A172 (cell line): ENCODE measurements at places on chromosomes 16 and 17. TPM values are rescaled to one million over a fixed set of nuclear protein-coding genes. Genes with fewer than 3 reads are reported as not detected.
A peak's percentile ranks its signal among the peaks of the same experiment; 100 is the strongest.

DNA sequence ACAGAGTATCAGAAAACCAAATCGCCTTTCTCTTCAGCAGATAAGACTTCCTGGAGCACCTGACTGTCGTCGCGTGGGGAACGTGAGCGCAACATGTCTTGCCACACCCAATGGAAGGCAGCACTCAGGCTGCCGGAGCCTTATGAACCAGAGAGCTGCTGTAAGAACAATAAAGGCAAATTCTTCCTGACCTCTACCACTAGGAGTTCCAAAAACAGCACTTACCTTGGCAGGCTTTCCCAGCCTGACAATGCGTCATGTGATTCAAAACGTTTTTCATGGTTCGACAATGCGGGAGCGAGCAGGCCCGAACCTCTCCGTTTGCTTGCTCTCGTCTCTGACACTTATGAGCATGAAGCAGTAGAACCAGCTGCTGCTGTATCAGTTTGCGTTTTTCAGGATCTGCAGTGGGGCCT lies 75.8 kb upstream of the TRAP1 start:
- DNase-seq: no peak

DNA sequence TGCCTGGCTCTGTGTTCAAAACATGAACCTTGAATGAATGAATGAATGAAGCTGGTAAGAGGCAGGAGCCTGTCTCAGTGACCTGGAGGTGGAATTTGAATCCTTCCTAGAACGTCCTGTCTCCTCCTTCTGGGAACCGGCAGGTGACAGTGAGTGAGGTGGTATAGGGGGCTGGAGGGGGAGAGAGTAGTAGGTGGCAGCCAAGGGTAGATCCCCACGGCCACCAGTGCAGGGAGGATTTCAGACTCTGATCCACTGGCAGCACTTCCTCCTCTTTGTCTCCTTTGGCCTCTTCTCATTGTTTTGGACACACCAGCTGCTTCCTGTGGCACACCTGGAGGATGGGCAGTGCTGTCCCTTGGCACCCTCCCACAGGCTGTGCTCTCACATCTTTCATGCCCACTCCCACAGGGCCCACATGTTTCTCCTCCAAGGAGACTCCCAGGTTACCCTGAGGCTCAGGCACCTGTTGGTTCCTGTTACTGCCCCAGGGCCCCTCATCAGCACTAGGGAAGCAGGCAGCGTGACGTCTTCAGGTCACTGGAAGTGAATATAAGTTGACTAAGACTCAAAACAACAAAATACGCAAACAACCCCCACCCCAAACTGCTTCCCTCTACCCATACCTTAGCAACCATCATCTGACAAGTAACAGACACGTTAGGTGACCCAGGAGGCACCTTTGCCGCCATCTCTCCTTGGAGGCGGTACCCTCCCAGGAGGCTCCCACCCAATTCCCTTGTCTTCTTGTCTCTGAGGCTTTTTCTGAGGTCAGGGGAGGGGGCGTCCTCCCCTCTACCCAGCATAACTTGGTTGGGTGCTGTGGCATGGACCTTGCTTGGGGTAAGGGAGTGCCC lies 84.6 kb downstream of the N4BP1 start:
- DNase-seq: no peak

DNA sequence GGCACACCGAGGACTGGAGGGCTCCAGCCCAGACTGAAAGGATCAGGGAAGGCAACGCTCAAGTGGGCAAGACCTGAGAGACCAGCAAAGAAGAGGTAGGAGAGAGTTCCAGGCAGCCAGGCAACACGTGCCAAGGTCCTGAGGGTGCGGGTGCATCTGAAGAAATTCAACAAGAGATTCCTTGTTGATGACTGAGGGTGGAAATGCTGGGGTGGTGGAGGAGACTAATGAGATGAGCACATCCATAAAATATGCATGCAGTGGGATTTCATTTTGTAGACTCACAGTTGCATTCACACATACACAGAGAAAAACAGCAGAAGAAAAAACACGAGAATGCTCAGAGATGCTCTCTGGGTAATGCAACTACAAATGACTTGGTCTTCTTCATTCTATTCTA lies 154.8 kb upstream of the FOXF1 start:
- DNase-seq: peak; percentile 93

- DNase-seq: no peak
Observed at GRCh38 chr17:60845012-60845411, 167.4 kb downstream of the BCAS3 start.

- DNase-seq: no peak
Observed at GRCh38 chr17:68222606-68223005, 25.2 kb upstream of the AMZ2 start.

DNA sequence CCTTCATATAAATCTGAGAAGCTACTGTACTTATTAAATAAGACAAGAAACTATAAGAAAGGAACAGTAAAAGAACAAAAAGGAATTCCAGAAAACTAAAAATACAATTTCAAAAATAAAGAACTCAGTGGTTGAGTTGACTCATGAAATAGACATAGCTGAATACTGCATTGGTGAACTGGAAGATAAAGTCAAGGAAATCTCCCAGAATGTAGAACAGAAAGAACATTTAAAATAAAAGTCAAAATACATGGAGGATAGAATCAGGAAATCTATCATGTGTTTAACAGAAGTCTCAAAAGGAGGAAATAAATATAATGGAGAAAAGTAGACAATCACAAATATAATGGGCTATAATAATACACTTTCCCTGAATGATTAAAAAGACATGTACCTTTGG lies 136.4 kb upstream of the PMFBP1 start:
- no peak for DNase-seq

- no peak for DNase-seq
Observed at GRCh38 chr17:54623746-54624145, 276.9 kb upstream of the TOM1L1 start.

Gene MAPT
- total RNA-seq: 3.1 and 4.6 TPM in 2 replicates

GRCh38 chr17:28641579-28641978 lies 3.4 kb downstream of the BLTP2 start:
- DNase-seq: no peak

DNA sequence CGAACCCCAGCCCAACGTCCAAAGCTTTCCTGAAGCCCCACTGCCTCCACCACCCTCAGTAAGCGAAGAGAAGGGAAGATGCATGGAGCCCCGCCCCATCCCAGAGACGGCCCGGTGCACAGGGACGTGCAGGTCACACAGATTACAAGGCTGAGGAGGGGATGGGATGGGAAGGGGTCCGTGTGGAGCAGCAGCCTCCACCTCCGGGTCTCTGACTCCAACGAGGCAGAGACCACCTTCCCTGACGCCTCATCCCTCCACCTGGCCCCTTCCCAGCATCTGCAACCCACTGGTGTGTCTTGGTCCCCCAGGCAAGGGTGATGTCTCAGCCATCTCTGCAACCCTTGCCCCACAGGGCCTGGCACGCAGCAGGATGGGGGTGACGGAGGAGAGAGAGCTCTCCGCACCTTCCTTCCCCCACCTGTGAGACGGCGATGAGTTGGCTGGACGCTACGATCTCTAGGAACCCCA lies 58.5 kb downstream of the TBC1D16 start:
- DNase-seq: no peak

Gene DRC3
- total RNA-seq: 1.1 and 1.7 TPM in 2 replicates

Gene SLC12A3
- not detected in 2 replicates for total RNA-seq

DNA sequence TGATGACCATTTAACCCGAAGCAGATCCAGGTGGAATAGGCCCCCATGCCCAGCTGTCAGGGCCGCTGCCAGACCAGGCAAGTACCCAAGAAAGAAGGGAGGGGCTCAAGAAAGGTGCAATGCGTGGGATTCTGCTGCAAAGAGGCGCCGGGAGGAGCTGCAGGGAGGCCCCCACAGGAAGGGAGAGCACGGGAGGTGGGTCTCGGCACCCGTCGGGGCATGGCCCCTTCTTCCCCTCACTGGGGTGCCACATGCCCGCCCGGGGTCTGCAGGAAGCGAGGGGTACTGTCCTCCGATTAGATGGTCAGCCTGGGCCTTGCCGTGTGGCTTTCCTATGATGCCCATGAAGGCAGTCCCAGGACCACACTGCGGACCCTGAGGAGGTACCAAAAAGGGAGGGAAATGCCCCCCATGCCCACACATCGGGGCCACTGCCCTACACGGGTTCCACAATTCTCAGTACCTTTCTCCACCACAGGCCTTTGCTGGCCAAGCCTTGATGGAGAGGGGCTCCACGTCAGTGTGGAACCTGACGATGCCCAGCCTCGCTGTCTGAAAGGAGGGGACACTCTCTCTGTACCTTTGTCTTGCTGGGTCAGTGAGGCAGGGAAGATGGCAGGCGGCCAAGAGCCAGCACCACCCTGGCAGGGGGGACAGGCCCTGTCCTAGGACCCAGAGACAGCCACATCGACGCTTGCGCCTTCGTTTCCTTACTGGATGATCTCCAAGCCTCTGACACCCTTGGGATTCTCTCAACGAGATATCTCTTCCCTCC lies 45.5 kb upstream of the DNAH17 start:
- DNase-seq: no peak

- peak; percentile 70 for DNase-seq
Observed at GRCh38 chr17:42655528-42655927, 3.6 kb upstream of the TUBG2 start.

Gene KCNJ18
- total RNA-seq: not detected in 2 replicates

DNA sequence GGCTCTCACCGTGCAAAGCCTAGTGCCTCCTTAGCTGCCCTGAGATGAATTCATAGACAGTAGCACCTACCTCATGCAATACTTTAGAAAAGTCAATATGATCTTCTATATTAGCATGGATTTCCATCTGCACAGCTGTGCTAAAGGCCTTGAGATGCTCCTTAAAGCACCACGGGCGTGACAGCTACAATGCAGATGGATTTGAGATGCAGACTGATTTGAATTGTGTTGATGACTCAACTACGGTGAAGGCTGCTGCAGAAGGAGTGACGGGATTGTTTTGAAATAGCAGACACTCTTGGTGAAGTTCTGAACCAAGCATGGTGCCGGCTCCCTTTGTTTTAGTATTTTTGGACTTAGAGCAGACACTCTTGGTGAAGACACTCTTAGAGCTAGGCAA lies 88.2 kb downstream of the SPECC1 start:
- DNase-seq: no peak

DNA sequence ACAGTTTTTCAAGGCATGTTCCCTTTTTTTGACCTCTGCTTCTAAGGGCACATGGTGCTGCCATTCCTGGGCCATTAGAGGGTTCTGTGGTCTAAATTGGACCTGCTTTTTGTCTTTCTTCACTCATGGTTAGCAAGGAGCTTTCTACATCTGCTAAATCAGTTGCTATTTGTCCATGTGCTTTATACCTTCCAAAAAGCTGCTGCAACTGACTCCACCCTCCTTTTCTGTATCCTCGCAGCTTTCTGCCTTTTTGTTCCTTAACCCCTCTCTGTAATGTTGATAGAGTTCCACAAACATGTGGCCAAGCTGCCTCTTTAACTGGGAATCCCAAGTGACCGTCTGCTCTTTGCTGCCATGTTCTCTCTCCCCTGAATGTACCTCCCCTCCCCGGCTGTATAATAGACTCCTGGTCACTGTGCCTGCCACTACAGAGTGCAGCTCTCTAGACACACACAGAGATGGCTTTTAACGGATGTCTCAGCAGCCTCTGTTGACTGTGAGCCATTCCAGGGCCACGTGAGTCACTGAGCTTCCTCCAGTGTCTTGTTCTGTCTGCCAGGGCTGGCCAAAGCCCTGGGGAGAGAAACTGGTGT lies 57.4 kb upstream of the TEKT3 start:
- DNase-seq: peak; percentile 74

Gene ZNF286A
- total RNA-seq: 49.1 and 97.4 TPM in 2 replicates

- DNase-seq: no peak
Observed at GRCh38 chr16:72424757-72425156, 252.8 kb upstream of the PMFBP1 start.

DNA sequence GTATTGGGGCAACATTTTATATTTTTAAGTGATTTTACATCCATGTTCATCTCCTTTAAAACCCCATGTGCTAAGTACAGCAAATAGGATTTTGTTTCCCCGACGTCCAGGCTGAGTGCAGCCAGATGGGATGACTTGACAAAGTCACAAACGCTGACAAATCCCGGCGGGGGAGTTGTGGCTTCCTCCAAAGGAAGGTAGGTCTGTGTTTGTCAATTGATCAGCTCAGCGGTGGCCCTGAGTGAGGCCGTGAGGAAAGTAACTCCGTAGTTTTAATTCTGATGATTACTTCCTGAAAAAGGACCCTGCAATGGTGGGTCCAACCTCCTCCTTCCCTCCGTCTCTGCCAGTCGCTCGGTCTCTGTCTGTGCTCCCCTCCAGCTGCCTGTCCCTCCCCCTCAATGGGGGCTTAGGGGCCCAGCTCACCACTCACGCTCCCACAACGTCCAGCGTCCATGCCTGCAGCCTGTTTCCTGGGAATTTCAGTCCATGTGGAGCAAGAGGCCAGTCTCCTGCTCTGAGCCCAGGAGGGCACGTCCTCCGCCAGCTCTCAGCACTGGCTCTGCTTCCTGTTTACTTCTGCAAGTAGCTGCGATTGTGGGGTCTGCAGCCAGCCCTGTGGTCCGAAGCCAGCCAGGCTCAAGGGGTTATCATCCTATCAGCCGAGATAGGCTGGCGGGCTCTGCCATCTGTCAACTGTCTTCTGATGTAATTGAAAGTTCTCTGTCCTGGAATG lies 209.4 kb upstream of the FOXF1 start:
- no peak for DNase-seq

DNA sequence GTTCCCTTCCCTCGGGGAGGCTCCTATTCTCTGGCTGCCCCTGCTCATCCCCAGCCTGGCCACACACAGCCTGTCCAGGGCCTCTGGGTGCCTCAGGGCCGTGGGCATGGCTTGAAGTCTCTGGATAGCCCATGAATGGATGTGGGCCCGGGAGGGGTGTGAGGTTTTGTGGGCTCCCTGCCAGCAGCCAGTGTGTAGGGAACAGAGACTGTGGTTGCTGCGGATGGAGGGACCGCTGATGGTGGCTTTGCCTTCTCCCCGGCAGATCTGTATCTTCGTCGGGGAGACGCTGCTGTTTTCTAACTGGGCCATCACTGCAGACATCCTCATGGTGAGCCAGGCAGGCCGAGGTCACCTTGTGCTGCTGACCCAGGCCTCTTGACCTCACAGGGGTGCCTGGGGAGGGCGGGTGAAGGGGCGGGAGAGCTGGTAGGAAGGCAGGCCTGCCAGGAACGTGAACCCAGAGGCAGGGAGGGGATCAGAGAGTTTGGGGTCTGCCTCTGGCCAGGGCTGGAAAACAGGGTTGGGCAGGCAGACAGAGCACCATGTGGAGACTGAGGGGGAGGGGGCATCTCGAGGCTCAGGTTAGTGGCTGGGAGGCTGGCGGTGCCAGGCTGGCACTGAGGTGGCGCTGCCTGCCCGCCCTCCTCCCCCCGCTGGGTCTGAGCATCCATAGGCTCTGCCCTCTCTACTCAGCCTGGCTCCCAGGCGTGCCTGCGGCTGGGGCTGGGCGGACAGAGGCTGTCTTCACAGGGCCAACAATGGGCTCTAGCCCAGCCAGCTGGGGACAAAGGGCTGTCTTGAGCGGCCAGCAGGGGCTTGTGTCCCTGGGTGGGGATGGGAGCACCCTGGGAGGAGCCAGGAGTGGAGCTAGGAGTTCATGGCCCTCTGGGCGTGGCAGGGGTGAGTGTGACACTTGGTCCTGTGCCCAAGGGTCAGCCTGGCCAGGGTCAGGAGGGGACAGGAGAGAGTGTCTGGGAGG lies 21.4 kb downstream of the MYBBP1A start:
- peak; percentile 21 for DNase-seq

DNA sequence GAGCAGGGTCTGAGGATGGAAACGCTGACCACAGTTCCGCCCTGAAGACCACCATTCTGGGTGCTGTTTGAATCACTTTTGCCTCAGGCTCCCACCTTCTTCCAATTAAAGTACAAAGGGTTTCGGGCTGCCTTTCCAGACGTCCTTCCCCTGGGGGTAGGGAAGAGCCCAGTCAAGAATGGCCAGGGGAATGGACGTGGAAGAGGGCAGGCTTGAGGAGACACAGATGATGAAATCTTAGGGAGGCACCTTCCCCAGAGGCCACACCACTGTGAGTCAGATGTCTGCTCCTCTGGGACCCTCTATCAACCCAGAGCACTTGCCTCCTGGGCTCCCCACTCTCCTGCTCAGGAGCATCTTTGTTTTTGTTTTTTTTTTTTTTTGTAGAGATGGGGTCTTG lies 27.5 kb upstream of the MTSS2 start:
- no peak for DNase-seq
